Inflammatory macrophage treated with lipopolysaccharide for 1 hour (primary cell): ENCODE measurements at places on chromosomes 7 and 10.

DNA sequence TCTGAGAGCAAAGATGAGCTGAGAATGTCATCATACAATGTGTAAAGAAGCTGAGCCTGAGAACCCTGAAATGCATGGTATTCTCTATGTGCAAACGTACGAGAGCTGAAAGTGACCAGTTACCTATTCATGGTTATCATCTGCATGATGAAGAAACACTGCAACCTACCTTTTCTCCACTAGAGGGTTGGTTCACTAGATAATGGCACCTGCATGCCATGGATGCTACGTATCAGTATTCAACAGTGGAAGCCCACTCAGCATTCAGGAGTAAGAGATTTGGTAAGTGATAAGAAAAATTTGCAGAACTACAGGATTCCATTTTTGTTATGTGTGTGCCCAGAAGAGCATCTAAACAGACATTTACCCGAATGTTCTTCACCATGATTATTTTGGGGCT lies 145.4 kb downstream of the PTPRN2 start:
- DNase-seq = no peak

GRCh38 chr7:123437447-123437995 lies 96.9 kb downstream of the IQUB start:
- DNase-seq = no peak

DNA sequence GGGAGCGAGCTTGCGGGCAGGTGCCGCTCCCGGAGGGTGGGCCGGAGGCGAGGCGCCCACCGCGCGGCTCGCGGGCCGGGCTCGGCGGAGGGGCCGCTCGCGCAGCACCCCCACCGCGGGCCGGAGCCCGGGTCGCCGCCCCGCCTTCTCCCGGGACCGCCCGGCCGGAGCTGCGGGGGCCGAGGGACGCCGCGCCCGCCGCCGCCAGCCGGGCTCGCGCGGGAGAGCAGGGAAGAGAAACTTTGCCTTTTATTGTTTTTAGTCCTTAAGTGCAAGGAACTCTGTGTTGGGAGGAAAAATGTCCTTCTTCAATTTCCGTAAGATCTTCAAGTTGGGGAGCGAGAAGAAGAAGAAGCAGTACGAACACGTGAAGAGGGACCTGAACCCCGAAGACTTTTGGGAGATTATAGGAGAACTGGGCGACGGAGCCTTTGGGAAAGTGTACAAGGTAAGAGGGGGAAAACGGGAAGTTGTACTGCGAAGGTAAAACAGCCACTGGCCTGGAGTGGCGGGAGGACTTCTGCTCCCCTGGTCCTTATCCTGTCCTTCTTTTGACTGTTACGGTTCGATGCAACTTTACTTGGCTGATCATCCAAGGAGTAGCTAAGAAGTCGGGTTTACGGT lies 620 bp downstream of the SLK start:
- peak; percentile 37 for DNase-seq

DNA sequence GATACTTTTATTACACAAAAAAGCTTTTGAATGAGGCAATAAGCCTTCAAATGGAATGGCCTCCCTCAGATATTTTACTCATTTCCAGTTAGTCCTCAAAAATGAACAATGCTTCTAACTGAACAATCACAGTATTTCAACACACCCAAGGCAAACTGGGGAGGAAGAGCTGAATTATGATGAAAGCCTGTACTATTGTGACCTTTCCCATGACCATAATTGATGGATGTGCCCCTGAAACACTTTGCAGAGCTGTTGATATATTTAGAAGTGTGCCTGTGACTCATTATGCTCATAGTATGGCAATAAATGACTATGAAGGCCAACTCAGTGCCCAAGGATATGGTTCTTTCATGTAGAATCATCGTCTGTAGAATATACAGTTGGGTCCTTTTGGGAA lies 248.1 kb downstream of the AHR start:
- DNase-seq = peak; percentile 79

- DNase-seq = no peak
These were observed 511.0 kb upstream of the PCDH15 start for GRCh38 chr10:55311848-55312635.

DNA sequence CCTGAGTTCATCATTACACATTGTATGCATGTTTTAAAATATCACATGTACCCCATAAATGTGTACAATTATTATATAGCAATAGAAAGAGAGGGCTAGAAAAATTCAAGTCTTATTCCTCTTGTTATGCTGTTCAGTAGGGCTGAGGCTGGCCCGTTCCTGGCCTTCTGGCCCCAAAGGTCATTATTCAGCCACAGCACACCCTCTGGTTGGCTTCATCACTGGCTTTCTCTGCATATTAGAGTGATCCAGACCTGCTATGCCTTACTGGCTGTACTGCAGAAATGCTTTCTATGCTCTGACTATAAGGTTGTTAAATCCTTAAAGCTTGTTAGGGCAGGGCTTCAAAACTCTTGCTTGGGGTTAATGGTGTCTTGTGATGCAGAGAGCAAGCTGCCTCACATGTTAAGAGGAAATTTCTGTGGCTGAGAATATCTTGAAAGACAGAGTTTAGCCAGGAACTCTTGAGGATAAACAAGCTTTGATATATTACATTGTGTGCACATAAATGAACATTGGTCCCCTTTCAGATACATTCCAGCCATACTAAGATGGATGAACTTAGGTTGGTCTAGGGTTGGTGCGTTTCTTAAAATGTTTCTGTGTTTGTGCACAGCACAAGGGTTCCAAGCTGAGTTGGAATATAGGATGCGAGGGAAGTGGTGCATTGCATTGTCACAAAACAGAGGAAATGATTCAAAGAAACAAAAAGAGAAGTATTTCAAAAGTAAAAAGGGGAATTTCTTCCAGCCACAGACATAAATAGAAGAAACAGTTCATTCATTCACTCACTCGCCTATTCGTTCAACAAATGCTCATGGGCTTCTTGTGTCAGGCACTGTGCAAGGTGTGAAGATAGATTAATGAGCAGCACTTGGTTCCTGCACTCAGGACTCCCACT lies 61.6 kb upstream of the WDR11 start:
- peak; percentile 66 for DNase-seq

DNA sequence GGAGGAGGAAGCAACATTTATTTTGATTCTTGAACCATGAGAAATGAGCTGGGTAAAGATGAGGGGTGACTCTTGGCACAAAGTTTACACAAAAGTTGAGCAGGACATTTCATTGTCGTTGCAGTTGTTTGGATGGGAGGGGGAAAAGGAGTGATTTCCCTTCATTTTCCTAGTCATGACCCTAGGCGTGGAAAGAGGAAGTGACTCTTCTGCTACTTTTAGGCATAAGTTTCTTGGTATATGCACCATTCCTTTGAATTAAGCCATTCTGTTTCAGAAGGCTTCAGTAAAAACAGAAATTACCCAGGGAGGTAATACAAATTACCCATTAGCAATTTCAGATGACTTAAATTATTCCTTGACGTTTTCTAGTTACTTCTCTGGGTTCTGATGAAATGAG lies 113.9 kb upstream of the FAM171A1 start:
- DNase-seq = no peak

DNA sequence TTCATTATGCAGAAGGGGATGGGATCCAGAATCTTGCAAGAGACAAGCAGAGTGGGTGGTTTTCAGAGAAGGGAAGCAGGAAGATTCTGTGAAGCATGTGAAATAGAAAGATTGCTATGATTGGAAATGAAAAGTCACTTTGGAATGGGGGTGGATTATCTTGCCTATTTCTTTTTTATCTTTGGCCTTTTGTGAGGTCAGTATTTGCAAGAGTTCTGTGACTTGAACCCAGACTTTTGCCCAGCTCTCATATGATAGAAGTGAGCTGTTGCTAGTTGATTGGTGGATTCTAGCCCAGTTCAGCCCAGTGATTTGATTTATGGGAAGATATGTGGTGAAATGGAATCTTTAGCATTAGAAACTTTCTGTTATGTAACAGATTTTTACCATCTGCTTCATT lies 17.1 kb downstream of the ENTPD7 start:
- peak; percentile 53 for DNase-seq

- DNase-seq = no peak
These were observed 67.3 kb downstream of the VWA2 start for GRCh38 chr10:114306116-114306973.

DNA sequence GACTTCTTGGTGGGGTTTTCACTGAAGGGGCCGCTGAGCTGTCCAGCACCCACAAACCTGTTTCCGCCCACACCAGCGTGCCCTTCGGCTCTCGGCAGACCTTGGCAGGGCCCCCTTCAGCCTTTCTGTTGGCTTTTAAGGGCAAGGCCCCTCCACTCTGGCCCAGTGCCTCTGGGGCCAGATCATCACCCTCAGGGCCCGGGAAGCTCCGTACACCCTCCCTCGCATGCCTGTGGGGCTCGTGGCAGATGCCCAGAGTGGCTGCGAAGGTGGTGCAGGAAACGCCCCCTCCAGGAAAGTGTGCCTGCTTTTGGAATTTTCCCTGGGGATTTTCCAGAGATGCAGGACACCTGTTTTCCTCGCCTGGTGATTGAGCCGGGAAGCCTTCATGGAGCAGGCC lies 7.0 kb downstream of the LHPP start:
- DNase-seq = no peak

- DNase-seq = no peak
These were observed 514.6 kb upstream of the FOXK1 start for GRCh38 chr7:4167385-4167910.

DNA sequence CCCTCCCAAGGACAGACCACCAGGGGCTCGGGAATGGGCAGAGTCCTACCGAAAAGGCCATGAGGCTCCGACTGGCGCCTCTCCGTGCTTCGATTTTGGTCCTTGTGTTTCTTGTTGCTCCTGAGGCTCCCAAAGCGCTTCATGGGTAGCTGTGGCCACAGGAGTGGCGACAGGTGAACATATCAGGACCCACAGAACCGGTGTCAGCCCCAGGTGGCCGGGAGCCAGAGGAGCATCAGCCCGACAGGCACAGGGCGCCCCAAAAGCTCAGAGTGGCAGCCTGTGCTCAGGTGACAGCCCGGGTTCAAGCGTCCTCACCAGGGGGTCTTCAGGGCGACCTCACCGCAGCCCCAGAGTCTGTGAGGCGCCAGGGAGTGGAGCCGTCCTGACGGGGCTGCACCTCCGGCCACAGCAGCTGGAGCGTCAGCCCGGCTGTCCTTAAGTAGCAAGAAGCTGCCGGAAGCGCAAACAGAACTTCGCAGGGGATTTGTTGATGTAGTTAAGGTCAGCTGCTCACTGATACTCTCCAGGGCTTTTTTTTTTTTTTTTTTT lies 141.0 kb downstream of the PRKAG2 start:
- no peak for DNase-seq

DNA sequence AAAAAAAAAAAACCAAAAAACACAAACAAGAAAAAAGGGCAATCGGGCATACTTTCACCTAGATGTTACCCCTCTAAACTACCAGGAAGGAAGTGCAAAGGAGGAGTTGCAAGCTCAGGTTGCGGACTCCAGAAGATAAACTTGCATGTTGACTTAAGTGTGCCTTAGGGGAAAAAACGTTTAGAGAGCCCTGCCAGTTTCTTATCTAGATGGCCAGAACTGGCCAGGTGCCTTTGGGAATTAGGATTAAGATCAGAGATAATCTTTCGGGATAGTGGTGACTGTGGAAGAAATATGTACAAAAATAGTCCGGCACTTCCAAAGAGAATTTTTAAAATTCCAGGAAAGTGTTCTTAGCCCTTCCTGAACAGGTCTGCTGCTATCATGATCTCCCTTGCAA lies 17.6 kb downstream of the EVX1 start:
- DNase-seq = no peak

- DNase-seq = no peak
These were observed 496.2 kb upstream of the ZMIZ1 start for GRCh38 chr10:78572565-78572964.

DNA sequence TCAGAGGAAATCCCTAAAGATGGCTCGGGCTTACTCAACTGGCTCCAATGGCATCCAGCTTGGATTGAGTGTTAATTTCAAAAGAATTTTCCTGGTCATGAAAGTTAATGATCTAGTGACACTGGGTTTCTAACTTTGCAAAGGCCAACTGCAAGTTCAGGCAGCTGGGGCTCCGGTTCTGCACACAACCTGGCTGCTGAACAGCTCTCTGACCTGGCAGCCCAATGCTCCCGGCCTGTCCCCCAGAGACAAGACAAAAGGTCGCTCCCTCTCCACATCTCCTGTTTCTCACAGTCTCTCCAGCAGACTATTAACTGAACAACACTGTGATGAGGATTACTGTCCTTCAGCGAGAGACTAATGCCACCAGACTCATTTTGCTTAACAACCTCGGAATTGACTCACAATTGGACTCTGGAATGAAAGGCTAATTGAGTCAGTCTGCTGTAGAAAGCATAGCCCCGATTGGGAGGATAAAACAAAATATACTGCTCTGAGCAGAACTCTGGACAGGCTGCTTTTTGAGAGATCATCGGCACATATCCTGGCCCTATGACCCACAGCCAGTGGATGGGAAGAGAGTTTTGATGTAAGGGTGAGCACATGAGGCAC lies 174.5 kb downstream of the GFRA1 start:
- DNase-seq = no peak

DNA sequence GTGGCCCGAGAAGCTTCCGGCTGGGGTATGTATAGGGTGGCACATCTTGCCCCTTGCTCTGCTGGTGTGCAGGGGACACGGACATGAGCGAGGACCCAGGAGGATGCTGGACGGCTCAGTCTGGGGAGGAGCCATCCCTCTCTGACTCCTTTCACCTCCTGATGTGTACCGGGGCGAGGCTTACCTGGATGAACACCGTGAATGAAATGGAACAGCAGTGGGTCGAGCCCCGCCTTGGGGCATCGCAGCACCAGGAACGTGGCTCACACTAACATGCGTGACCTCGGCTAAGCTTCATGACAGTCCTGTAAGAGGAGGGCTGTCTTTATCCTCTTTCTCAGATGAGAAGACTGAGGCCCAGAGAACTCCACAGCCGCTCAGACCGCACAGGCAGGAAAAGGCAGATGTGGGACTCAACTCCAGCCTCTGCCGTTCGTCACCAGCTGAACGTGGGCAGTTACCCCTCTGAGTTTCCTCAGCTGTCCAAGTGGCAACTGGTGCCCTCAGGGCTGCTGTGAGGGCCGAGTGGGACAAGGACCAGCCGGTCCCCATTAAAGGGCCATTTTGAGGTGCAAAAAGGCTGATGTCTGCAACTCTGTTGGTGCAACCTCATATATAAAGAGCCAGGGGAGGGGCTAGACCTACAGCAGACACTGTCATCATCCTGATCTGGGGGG lies 54.5 kb downstream of the INSIG1 start:
- no peak for DNase-seq

DNA sequence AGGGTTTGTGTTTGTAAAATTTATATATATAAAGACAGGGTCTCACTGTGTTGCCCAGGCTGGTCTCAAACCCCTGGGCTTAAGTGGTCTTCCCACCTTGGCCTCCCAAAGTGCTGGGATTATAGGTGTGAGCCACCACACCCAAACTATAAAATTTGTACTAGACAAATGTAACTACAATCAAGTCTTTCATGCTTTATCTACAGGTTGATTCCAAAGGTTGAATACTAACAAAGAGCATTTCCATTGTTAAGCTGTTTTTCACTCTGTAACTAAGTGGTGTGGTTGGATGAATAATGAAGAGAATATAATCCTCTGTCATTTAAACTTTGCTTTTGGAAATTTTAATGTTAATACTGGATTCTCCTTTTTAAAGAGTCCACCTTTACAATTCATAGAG lies 22.5 kb downstream of the WDR37 start:
- no peak for DNase-seq

DNA sequence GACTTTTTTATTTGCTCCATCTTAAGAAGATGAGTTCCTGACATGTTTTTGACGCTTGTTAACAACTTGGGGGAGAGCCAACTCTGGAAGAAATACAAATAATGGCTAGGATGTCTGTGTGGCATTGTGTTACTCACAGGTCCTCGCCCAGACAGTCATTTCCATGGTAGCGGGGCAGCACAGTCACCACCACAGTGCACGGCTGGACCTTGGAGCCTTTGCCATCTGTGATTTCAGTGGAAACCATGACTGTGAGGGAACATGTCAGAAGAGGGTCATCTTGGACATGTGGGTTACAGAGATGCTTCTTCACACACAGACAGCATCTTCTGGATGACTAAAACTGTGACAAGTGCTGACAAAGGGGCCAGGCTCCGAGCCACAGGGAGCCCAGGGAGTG lies 74.5 kb downstream of the PKD1L1 start:
- no peak for DNase-seq
